Right cardiac atrium (tissue), 5 donors: ENCODE measurements at places on chromosomes 3 and 15. TPM values are rescaled to one million over a fixed set of nuclear protein-coding genes. Genes with fewer than 3 reads are reported as not detected.

- no peak for DNase-seq
These were observed 102.0 kb downstream of the SST start for GRCh38 chr3:187568171-187568570.

- no peak for DNase-seq
These were observed 159.3 kb upstream of the C2CD4B start for GRCh38 chr15:62324382-62324781.

- no peak for DNase-seq
These were observed 289.4 kb downstream of the LSAMP start for GRCh38 chr3:116155841-116156240.

DNA sequence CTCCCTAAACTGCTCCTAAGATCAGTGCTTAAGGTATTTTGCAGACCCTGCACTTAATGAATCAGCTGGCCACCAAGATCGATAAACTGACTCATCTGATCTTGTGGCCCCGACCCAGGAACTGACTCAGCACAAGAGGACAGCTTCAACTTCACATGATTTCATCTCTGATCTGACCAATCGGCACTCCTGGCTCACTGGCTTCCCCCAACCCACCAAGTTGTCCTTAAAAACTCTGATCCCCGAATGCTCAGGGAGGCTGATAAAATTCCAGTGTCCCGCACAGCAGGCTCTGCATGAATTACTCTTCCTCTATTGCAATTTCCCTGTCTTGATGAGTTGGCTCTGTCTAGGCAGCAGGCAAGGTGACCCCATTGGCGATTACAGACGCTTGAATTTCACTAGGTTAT lies 13.5 kb downstream of the HTR3E start:
- DNase-seq = no peak

GRCh38 chr3:59368900-59369675 lies 319.3 kb upstream of the CFAP20DC start:
- DNase-seq = no peak

- DNase-seq = no peak
These were observed 38.7 kb downstream of the GOLGA6A start for GRCh38 chr15:74043425-74044266.

DNA sequence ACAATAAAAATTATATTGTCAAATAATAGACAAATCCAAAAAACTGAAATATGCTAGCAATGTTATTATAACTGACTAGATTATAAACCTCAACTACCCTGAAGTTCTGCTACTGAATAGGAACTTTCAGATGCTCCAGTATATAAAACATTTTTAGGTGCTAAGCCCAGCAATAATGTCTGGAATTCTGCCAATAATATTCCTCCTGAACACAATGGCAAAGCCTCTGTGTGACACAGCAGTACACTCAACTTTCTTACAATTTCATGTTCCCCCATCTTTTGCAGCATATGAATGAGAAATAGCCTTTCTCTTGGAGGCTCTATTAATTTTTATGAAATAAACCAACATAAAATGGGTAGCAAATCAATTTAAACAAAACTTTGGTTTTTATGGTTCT lies 29.5 kb downstream of the ATOSA start:
- no peak for DNase-seq

GRCh38 chr3:100069472-100069871 lies 44.8 kb downstream of the FILIP1L start:
- DNase-seq = no peak

GRCh38 chr15:90423801-90424319 lies 35.8 kb downstream of the IQGAP1 start:
- no peak for DNase-seq

- no peak for DNase-seq
These were observed 24.8 kb downstream of the SH3BP5 start for GRCh38 chr3:15307580-15307979.

- DNase-seq = no peak
These were observed 87.8 kb downstream of the ADCY5 start for GRCh38 chr3:123361071-123361470.

- DNase-seq = peak; percentile 76
These were observed 92.5 kb downstream of the ADAMTS9 start for GRCh38 chr3:64595253-64595694.

GRCh38 chr3:72323773-72324172 lies 524.5 kb downstream of the SHQ1 start:
- peak; percentile 38 for DNase-seq

- no peak for DNase-seq
These were observed 17.4 kb upstream of the TKT start for GRCh38 chr3:53273146-53273670.

DNA sequence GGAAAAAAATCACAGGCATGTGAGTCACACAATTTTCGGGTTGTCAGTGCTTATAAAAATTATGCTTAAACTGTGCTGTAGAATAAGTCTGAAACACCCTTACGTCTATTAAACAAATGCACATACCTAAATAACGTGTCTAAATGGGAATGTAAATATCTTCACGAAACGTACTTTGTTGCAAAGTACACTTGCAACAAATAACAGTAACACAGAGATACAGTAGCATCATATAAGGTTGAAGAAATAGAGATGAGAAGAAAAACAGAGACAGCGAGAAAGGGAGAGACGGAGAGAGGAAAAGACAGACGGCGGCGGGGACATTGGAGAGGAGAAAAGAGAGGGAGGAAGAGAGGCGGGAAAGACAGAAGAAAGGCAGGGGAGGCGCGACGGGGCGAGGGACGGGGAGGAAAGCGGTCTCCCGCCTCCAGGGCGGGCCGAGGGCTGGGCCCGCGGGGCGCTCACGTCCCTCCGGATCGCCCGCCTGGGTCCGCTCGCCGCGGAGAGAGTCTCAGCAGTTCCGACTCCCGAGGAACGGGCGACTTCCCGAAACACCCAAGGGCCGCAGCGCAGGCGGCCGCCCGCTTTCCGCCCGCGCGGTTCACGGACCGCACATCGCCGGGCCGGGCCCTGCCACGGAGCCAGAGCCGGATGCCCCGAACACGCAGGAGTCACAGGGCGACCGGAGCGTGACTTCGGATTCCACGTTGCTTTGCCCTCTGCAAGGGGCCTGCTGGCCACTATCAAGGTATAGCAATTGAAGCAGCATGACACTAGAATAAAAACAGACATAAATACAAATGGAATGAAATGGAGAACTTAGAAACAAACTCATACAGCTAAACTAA lies 153.4 kb downstream of the LMLN start:
- peak; percentile 18 for DNase-seq

DNA sequence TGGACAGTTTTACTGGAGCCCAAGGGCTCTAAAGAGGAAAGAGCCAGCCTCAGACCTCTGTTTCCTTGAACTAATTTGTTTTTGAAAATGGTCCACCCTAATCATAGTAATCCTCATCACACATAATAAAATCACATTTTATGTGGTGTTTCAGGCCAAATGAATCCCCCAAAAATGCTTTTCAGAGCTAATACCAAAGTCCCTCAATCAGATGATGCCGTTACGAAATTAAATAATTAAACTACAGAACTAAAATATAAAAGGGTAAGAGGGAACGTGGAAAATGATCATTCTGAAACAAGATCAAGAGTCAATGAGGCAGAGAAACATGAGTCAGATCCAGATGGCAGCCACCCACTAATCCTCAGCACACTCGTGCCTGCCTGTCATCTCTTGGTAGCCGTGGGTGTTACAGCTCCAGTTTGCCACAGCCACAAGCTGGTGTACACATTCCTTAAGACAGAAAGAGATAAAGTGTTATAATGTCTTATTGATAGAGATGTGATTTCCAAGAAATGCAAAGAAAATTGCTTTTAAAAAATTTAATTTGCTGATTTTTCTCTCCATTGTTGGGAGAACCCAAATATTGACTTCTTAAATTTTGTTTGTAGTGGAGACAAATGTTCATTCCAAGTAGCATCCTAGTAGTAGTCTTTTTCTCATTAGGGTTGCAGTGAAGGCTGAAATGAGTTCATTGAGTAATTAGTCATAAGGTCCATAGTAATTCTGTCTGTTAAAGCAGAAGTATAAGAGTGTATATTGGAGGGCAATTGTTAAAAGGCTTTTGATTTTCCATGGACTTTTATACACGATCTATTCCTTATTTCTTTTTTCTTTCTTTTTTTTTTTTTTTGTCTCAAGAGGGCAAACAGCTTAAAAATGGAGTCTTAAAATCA lies 104.2 kb downstream of the AGBL1 start:
- no peak for DNase-seq

GRCh38 chr15:90154861-90155626 lies 46.1 kb upstream of the SEMA4B start:
- DNase-seq = no peak

DNA sequence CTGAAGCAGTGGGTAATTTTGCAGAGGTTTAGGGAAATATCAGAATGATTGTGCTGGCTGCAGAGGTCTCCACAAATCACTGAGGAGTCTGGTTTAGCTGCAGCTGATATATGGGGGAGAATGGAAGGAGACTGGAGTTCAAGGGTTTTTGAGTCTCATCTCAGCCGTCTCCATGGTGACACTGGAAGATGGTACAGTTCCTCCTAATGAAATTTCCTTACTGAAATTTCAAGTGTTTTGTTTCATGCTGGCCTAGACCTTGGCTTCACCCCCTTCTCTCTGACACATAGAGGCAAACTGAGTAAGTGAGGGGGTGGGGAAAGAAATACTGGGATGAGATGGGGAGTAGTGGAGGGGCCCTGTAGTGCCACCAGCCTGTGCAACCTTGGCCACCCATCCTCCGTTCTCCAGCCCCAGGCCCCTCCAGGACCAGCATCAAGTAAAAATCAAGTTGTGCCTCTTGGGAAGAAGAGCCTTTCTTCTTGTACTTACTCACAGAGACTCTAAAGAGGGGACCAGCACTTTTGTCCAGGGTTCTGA lies 17.8 kb upstream of the MORF4L1 start:
- no peak for DNase-seq

DNA sequence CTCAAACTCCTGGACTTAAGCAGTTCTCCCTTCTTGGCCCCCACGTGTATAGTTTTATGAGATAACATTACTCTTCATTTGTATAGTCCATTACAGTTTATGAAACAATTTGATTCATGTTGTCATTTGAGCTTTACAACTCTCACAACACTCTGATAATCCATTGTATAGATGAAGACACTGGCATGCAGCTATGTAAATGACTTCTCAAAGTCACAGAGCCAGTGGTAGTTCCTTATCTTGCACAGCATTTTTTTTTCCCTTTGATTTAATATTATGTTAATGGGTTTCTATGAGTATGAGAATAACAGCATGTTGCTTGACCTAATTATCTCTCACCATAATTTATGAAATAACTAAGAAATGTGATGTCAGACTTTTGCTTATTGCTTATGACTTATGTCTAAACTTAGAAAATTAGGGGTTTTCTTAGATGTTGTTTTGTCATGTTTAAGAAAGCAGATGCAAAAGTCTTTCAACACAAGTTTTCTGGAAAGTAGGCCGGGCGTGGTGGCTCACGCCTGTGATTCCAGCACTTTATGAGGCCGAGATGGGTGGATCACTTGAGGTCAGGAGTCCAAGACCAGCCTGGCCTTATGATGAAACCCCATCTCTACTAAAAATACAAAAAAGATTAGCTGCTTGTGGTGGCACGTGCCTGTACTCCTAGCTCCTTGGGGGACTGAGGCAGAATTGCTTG lies 13.3 kb downstream of the VPS8 start:
- no peak for DNase-seq

GRCh38 chr3:106740116-106740515 lies 637.1 kb upstream of the CCDC54 start:
- no peak for DNase-seq

GRCh38 chr15:78232951-78233350 lies 1.4 kb downstream of the ACSBG1 start:
- DNase-seq = no peak

- no peak for DNase-seq
These were observed 391.0 kb downstream of the RAP2B start for GRCh38 chr3:153552887-153553604.

DNA sequence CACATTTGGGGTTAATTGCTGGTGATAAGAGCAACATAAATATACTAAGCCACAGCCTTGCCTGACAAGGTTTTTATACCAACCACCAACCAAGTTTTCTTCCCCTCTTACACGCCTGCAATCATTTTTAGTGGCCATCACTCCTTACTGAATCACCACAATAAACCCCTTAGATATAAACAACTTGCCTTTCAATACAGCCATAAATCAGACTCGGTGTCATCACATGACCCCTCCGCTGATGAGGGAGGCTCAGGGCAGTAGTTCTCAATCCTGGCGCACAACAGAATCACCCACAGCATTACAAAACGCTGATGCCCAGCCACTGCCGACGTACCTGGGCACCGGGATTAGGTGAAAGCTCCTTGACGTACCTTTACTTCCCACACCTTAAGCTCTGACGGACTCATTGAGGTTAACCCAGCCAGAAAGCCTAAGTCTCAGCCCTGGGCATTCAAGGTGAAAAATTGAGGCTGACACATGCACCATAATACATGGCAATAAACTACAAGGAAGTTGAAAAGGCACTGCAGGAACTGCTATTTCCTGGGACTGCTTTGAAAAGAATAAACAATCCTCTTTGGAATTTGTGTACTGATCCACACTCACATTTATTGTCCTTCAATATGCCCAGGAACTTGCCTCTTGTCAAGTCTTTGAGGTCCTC lies 17.1 kb downstream of the ADCY5 start:
- no peak for DNase-seq

DNA sequence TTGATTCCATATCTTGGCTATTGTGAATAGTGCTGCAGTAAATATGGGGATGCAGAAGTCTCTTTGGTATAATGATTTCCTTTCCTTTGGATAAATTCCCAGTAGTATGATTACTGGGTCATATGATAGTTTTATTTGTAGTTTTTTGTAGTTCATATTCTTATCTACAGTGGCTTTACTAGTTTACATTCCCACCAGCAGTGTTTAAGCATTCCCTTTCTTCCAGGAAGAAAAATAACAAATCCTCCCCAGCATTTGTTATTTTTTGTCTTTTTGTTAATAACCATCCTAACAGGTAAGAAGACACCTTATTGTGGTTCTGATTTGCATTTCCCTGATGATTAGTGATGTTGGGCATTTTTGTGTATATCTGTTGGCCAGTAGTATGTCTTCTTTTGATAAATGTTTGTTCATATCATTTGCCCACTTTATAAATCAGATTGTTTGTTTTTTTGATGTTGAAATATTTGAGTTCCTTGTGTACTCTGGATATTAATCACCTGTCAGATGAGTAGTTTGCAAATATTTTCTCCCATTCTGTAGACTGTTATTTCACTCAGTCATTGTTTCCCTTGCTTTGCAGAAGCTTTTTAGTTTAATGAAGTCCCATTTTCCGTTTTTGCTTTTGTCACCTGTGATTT lies 163.3 kb upstream of the THRB start:
- no peak for DNase-seq

IMPG2 gene
- total RNA-seq = 0.35 TPM

CCDC13 gene
- total RNA-seq = 1.8 TPM

SH2D7 gene
- not detected for total RNA-seq

PTH1R gene
- 9.3 TPM for total RNA-seq

SRGAP3 gene
- 7.9 TPM for total RNA-seq

KBTBD12 gene
- total RNA-seq = 6.0 TPM
